Uterus (tissue), 4 donors: ENCODE measurements at places on chromosomes 1 and 21.

DNA sequence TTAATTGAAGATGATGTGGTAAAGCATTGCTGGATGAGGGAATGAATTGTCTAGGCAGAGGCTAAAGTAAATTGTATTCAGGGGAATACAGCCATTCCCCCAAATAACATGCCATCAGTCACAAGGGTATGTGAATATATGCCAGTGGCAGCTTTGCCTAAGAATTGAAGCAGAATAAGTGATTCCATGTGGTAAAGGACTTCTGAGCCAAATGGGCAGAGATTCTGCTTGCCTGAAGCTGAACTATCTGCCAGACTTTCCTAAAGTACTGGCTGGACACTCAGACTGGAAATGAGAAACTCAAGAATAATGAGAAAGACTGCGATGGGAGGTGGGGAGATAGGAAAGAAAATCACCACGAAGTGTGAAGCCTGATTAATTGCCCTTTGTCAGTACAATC lies 2.4 kb downstream of the LIX1L start:
- no peak for DNase-seq

DNA sequence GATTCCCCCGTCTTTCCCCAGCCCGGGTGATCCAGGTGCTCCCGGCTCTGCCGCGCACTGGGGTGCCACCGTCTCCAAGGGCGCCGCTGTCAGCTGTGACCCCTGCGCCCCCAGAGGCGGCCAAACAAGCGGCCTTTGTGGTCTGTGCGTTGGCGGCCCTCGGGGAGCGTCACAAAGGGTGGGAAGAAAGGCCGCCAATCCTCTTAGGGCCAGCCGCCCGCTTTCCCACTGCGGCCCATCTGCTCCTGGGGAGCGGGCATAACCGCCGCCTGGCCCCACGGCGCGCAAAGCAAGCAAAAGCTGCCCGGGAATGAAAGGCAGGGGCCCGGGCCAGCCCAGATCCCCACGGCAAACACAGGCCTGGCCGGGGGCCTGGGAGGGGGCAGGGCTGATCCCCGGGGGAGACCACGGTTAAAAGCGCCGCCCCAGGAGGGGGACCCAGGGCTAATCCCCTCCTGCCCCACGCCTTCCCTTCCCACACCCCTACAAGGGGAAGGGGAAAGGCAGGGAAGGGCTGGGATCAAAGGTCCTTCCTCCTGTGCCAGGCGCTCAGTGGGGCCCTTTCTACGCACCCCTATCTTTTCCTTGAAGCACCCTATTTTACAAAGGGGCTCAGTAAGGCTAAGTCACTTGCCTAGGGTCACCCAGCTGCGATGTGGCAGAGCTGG lies 24.0 kb downstream of the C1QB start:
- no peak for DNase-seq

DNA sequence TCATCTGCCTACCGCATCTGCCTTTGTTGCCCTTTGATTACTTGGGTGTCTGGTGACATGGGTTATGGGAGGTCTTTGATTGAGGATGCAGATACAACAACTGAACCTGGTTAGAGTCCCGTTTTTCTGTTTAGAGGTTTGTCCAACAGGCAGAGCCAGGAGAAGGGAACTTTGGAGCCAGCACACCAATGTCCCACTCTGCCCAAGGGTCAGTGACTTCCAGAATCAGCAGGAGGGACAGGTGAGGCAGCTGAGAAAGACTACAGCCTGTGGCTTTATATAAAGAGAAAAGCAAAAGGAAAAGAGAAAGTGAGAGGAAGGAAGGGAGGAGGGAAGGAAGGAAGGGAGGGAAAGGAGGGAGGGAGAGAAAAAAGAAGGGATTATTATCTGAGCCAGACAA lies 101.5 kb upstream of the ZNF644 start:
- no peak for DNase-seq

DNA sequence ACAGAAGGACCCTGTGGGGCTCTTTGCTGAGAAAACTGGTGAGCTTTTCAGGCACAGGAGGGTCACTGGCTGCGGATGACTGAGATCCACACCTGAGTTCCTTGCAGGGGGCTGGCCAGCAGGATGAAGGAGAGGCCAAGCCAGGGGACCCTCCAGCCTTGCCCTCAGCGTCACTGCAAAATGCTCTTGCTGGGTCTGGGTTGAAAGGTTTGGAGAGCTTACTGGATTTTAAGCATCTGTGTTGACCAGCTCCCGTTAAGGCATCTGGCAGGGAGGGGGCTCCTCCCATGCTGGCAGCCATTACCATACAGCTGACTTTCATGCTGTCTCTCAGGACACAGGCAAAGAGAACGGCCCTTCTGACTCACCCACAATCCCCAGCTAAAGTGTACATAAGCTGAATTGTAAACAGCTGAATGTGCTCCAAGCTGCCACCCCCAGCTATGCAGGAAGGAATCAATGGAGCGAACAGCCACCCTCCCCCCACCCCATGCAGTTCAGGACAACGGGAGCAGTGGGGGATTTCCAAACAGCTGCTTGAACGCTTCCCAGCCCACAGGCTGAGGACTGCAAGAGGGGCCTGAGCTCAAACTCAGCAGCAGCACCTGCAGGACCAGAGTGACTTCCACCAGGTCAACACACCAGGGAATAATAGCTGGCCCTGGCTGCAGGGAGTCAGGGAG lies 21.3 kb upstream of the A3GALT2 start:
- peak; percentile 75 for DNase-seq
